Inflammatory macrophage treated with lipopolysaccharide for 4 hours (primary cell): ENCODE measurements at places on chromosomes 3 and 15.

DNA sequence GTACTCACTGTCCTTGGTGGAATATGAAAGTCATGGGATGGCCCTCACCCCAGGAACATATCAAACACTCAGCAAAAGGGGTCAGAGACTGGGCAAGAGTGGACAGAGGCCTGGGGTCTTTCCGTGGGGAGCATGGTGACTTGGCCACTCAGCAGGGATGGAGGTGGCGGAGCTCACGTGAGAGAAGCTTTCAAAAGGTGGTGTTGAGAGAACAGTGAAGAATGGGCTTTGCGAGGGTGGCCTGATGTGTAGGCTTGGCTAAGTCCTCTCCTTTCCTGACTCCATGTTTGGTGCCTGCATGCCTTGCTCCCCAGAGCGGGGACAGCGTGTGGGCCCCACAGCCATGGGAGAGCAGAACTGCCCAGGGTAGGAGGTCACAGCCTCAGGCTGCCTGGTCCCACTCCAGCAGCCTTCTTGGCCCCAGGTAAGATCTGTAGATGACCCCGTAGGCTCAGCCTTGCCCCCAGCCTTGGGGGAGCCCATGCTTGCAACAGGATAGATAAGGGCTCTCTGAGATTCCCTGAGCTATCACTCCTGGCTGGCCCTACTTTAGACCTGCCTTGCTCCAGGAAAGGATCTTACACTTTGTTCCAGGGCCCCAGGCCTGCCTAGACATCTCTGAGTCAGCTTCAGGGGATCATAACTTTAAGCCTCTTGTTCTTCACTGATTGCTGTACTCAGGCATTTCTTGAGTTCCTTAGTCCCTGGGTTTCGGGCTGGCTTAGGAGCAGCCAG is 17.0 kb downstream of the RPLP1 start:
- no peak for DNase-seq

DNA sequence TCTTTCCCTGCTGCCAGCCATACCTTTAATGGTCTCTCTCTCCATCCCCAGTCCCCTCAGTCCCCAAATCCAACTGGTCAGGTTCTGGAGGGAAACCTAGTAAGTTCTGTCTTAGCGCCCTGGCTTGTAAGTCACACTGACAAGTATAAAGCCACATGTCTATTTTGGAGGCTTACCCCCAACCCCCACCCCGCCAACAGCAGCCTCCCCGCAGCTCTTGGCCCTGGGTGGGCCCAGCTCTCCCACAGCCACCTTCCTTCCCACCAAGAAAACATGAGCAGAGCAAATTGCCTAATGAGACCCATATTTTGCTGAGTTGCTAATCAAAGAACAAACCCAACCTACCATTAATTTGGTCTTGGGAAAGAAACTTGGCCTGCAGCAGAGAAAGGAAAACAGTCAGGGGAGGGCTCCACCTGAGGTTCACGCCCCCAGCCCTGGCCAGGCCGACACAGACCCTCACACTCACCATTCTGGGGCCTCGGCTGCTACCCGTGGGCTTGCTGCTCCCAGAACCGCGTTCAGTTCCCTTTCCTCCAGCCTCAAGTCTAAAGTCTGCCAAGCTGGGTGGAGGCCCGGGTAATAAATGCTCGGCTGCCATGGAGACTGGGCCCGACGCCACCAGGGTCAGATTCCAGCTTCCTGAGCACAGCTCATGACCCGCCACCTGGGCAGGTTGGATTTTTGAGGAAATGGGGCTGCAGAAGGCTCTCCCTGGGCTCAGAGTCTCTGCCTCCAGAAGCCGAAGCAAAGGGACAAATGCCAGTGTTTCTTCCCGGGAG is at the start of gene CALML4:
TSS of gene CALML4 (minus strand) at position 557 of the 782 bp plus-strand sequence. CDS start at position 472, 85 bp downstream.
- DNase-seq = peak; percentile 43

- DNase-seq = no peak
These were observed 522.2 kb upstream of the SUCLG2 start for GRCh38 chr3:68176600-68176999.

- no peak for DNase-seq
These were observed 216.1 kb downstream of the ATP8B4 start for GRCh38 chr15:49902685-49903501.

DNA sequence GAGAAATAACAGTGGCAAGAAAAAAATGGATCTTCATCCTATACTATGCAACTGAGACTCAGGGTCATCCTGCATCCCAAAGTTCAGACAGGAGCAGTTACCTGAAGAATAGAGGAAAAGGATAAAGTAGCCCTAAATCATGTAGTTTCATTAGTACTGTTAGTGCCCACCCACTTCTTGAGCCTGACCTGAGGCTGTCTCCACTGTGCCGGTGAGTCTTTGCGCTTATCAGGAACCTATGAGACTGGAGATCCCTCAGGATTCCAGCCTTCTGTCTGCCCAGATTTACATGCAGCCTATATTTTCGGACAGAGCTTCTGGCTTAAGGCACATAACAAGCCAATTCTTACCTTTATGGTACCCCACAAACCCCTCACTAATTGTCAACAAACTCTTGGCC is 791.6 kb downstream of the ROBO1 start:
- DNase-seq = no peak

GRCh38 chr15:79032656-79033055 is 57.9 kb downstream of the RASGRF1 start:
- DNase-seq = peak; percentile 72

GRCh38 chr3:30476368-30477084 is 129.9 kb upstream of the TGFBR2 start:
- DNase-seq = peak; percentile 95

GRCh38 chr3:185555101-185555501 is 2.7 kb upstream of the LIPH start:
- DNase-seq = no peak

DNA sequence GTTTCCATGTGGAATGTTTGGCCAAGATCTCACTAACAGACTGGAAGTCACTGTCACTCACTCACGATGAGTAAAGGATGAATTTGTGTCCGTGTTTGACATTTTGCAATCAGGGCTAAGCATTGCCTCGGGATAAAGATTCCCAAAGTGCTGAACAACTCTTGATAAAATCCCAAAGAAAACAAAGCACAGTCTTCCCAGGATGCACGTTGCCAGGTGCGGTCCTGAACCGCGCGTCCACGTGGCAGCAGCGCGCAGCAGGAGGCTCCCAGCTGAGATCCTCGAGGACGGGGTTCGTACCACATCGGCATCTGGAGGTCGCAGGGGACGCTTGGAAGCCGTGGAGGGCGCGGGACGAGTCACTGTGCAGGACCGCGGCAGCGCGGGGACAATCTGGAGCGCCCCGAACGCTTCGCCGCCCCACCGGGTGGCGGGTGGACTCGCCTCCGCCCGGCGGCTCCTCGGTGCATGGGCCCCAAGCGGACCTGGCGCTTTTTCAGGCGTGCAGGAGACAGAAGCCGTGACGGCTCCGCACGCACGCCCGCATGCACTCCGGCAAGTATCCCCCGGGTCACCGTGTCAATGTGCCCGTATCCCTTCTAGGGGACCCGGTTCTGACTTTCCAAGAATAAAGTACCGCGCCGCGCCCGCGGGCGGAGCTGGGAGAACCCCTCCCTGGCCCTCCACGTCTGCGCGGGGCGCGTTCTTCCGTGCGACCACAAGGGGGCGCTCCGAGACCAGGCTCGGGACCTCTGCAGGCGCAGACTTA is 17.7 kb downstream of the CPN2 start:
- peak; percentile 74 for DNase-seq

GRCh38 chr3:10519236-10519635 is 13.8 kb upstream of the ATP2B2 start:
- no peak for DNase-seq

- no peak for DNase-seq
These were observed 544.9 kb downstream of the NSUN3 start for GRCh38 chr3:94607778-94608177.

DNA sequence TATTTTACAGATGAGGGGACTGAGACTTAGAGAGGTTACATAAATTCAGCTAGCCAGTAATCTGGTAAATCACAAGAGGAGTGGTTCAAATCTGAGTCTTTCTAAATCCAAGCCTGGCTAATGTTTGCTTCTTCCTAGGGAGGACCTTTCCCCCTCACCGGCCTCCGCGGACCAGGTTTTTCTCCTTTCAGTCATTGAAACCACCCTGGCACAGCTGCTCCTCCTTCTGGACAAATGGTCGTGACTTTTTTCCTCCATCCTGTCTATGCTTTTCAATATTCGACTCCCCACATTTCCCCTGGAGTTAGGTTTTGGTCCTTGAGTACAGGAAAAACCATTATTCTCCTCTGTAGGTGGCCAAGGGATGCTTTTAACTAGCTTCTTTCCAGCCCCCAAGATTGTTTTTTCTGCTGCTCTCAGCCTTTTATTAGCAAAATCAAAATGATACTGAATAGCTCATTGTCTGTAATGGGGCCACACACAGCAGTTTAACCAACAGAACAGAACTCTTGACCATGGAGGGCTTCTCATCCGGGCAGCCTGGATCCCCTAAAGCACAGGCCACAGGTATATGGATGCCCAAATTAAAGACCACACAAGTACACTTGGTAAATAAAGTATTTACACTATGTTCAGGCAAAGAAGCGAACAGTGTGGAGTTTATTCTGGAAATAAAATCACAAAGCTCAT is 85.9 kb upstream of the KLHL25 start:
- DNase-seq = no peak

GRCh38 chr15:32908135-32908801 is 190.5 kb downstream of the GREM1 start:
- DNase-seq = peak; percentile 94

DNA sequence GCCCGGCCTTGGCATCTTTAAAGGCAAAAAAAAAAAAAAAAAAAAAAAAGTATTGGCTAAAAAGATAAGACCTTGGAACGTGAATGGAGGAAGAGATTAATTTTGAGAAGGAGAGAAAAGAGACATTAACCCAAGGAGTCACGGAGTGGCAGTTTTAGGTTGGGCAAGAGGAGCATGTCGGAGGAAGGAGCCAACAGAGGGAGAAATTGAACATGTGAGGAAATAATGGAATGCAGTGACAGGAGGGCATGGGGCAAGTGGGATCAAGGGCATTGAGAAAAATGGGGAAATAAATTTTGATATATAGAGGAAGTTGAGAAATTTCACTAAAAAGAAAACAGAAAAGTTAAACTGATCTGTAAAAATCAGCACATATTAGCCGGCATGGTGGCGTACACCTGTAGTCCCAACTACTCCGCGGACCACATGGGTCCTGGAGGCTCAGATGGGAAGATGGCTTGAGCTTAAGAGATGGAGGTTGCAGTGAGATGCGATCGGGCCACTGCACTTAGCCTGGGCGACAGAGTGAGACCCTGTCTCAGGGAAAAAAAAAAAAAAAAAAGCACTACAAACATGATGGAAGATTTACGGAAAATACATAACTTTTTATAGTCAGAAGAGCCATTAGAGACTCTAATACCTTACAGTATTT is 1.2 kb downstream of the HAUS2 start:
- peak; percentile 71 for DNase-seq

DNA sequence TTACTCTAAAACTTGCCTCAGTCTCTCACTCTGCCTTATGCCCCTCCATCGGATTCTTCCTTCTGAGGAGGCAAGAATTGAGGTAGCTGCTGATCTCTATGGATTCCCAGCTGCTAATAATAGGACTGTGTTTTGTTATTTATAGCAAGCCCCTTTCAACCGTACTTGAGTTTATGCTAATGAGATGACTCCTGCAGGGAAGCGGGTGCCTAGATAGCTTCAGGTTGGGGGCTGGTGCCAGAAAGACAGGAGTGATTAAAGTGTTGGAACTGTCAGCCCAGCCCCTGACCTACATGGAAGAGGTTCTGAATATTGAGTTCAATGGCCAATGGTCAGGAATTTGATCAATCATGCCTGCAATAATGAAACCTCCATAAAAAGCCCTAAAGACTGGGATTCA is 21.8 kb upstream of the LIMD1 start:
- DNase-seq = no peak

DNA sequence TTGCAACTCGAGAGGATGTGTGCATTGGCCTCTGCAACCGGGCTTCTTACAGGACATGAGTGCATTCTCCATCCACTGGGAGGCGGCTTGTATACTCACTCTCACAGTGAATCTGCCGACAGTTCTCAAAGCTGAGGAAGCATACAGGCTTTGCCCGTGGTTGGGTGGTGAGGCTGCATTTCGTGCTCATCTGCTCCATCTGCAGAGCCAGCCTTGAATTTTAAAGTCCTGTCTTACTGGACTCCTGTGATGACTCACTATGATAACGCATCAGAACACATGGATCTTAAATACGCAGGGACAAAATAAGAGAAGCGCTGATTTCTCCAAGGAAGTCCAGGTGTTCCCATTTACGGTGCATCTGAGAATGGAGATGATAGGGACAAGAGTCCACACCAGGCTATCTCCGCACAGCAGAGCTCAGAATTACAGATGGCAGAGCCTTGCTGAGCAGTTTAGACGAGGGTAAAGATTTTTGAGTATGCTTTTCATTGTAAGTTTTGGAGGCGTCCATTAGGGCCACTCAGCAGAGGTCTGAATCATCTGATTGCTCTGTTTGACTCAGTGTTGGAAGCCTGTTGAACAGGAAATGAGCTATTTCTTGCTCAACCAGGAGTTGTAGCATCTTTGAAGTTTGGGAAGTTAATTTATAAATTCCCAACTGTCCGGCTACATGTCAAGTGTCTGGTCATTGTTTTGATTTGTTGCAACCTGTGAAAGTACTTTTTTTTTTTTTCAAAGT is 87.1 kb downstream of the GABRG3 start:
- no peak for DNase-seq

- no peak for DNase-seq
These were observed 100.7 kb downstream of the RBMS3 start for GRCh38 chr3:29381595-29381994.

GRCh38 chr3:112822064-112823055 is 24.3 kb downstream of the CD200R1L start:
- peak; percentile 33 for DNase-seq
